ENCODE measurements at places on chromosomes 1 and 21.
A peak's percentile ranks its signal among the peaks of the same experiment; 100 is the strongest.

GRCh38 chr21:36415375-36415774 is 30.2 kb downstream of the CHAF1B start:
- no peak for DNase-seq

DNA sequence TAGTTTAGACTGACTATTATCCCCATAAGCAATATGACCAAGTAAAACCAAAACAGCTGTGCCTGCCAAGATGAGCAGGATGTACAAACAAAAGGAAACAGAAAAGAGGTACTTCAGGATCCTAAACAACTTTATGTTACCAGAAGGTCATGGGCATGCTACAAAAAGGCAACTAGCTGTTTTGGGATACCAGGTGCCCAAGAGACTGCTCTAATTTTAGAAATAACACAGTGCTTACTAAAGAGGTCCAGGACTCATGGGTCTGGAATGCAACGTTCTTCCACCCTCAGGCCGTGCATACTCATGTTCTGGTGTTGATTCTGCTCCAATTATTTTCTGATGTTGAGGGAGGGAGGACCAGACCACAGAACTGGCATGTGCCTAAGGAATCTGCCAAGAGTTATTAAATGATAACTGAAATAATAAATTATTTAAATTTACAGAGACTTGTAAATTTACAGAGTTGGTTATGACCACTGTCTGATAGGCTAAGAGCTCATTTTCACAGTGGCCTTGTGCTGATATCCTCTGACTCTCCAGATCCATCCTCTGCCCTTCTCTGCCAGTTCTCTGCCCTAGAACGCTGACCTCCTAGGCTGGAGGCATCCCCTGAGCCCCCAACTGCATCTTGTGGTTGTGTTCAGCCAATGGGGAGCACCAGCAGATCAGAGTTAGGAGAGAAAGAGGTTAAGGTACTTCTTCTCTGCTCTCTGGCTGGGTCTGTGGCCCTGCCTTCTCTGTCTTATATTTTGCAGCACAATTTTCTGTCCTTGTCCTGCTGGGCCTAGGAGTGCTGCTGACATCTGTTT is 37.7 kb upstream of the BCL10 start:
- no peak for DNase-seq

DNA sequence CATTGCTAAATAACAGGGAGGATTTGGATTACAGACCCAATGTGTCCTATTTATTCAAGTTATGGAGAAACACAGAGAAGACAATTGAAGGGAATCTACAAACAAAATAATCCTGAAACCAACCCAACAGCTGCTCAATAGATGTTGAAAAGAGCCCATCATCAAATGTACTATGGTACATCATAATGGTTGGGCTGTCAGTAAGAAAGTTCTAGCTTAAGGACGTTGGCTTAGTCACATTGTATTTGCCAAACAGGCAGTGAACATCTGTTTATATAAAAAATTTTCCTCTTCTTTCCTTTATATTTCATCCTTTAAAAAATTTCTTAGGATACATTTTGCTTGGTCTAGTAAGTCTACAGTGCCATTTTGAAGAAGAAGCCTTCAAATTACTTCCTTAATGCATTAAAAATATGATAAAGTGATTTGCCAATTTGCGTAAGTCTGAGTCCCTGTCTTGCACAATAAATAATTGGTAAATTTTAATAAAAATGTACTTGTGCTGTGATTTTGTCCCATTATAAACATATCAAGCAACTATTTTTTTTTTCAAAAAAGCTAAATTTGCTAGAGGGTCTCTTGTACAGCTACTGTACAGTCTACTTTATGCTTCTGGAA is 14.4 kb downstream of the MAP3K7CL start:
- no peak for DNase-seq

- no peak for DNase-seq
These were observed 32.9 kb downstream of the MFSD2A start for GRCh38 chr1:39987869-39988268.

GRCh38 chr1:201463071-201463552 is 5.9 kb downstream of the PHLDA3 start:
- DNase-seq: no peak

DNA sequence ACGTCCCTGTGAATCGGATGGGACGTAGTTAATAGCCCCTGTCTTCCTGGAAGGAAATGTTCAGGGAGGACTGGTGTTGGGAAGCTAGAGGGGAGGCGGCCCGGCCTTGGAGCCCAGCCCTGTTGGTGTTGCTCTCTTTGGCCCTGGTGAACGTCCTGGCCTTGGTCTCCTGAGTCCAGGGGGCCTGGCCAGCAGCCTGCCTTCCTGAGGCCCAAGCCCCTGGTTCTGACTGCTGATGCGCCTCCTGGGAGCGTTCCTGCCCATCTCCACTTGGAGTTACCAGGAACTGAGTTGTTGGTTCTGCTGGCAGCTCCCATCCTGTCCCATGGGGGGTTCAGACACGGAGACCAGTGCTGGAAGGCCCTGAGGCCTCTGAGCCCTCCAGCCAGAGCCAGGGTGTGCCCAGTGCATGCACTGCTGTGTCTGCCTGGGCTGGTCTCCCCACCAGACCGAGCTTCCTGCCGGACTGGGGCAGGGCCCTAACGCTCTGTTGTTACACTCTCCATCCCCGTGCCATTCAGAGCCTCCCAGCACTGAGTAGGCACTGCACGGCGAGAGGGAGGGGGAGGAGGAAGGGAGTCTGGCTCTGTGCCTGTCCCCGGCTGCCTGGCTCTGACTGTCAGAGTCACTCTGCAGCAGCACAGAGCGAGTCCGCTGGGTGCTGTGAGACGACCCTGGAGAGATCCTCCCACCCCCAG is 382.5 kb upstream of the VAMP3 start:
- no peak for DNase-seq

- no peak for DNase-seq
These were observed 84.2 kb downstream of the LBR start for GRCh38 chr1:225343618-225344017.

GRCh38 chr1:153612755-153613331 is at the start of gene S100A16:
TSS of gene S100A16 (minus strand) at chr1:153613137. CDS start at chr1:153608151, 4,986 bp downstream.
- DNase-seq: peak; percentile 61
